Suppressor macrophage (primary cell): ENCODE measurements at places on chromosomes 12 and 14.

GRCh38 chr12:21546716-21547115 is 20.6 kb downstream of the SPX start:
- DNase-seq, result no peak

DNA sequence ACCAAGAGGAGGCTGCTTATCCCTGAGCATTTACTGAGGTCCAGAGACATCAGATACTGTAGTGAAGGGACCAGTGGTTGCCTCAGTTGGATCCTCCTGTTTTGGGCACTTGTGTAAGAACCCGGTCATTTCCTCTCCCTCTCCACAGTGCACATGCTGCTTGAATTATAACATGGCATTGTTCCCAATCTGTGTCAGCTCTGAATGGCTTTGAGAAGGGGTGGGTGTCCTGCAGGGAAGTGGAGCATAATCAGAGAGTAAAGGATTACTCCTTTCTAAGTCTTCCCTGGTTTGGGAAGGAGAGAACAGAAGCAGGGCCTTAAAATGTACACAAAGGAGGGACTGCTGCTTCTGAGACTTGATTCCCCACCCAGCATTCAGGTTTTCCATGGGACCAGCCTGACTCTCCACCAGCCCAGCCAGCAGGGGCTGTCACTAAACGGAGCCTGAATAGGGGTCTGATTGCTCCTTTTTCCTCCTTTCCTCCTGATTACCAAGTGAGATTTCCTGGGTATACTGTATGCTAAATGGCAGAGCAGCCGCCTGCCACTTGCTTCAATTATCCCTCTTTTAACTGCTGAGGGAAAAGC is 78.4 kb downstream of the NRXN3 start:
- no peak for DNase-seq

DNA sequence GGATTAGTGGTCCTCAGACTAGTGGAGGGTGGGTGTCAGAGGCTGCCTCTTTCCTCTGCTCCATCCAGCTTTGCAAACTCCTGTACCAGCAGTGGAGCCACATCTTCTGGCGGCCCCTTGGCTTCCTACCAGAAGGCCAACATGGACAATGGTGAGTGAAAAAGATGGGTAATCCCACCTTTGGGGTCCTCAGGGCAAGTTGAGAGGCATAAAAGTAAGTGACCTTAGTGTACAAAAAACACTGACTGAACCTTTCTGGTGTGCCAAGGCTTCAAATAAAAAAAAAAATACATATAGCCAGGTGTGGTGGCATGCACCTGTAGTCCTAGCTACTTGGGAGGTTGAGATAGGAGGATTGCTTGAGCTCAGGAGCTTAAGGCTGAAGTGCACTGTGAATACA is 9.2 kb upstream of the PIP4K2C start:
- no peak for DNase-seq

- no peak for DNase-seq
Measured at GRCh38 chr14:81298911-81299310, 78.2 kb upstream of the GTF2A1 start.

DNA sequence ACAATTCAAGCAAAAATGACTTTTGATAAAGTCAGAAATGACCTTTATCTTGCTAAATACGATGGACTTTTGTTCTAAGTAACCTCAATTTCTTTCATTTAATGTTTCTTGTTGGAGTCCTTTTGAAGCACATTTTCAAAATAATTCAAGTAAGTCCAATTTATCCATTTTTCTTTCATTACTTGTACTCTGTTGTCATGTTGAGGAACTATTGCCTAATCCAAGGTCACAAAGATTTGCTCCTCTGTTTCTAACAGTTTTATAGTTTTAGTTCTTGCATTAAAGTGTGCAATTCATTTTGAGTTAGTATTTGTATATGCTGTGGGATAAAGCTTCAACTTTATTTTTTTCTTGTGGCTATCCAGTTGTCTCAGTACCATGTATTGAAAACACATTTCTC is 66.7 kb downstream of the CCER1 start:
- DNase-seq, result no peak

DNA sequence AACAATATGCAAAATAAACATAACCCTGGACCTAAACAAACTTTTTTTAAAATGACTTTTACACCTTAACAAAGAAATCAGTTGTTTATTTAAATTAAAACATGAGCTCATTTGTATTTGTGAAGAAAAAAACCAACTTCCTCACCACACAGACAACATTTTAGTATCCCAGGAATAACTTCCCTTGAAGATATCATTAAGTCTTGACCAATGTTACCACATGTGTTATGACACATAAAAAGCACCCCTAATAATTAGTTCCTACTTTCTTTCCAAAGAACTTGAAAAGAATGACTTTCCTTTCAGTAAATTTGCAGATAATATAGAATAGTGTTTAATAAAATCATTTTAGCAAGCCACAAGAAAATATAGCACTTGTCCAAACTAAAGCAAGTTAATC is 42.4 kb downstream of the DUSP16 start:
- peak; percentile 10 for DNase-seq

DNA sequence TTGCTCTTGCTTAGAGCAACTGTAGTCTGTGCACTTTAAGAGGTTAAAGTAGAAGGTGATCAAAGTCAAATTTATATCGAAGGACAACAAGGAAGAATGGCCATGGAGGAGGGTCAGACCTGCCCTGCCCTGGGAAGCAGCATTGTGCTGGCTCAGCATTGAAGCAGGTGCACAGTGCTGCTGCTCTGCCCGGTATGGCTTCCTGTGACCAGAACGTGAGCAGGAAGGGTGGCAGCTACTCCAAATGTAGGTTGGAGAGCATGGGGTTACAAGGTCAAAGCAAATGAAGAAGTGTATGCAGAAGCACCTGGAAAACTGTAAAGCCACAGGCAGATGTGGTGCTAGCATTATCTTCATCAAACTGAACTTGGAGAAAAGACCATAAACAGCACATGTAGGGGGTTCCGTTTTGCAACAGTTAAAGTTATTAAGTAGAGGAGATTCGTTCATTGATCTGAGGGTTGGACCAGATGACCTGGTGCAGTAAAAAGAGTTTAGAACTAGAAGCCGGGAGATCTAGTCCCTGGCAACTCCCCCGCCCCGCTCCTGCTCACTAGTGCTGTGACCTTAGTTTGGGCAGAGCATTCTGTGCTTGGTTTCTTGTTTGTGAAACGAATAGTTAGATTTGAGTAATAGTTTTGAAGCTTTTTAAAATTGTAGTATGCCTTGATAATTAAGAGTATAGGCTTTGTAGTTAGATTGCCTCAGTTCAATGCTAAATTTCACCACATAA is 84.2 kb downstream of the SCN8A start:
- DNase-seq, result no peak

DNA sequence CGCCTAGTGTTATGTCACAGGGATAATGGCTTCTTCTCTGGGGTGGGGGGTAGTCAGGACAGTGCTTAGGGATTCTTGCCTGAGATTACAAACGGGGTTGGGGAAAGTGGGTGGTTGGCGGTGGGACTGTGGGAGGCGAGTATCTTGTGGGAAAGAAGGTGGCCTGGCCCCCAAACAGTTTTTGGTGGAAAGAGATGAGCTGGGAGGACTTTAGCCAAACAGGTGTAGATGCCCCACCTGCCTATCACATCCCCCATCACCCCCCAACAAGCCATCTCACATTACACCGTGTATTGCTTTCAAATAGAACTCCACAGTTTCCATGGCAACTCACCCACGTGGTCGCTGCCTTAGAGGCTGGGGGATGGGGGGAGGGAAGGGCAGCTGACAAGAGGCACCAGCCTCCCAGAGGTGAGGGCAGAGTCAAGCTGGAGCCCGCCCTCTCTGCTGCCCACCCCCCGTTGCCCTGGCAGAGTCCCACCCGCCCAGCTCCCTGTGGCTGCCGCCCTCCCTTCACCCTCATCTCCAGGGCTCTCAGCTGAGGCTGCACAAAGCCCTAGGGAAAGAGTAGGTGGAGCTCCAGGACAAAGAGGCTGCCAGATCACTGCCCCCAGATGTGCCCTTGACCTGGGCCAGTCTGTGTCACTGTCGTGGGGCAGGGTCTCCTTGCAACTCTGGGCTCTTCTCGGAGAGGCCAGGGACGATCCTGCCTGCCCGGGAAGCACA is 98.3 kb downstream of the LRRC74A start:
- DNase-seq, result no peak

GRCh38 chr14:37142835-37143401 is 29.5 kb downstream of the SLC25A21 start:
- no peak for DNase-seq

- DNase-seq, result no peak
Measured at GRCh38 chr12:93040367-93040766, 111.3 kb upstream of the EEA1 start.

DNA sequence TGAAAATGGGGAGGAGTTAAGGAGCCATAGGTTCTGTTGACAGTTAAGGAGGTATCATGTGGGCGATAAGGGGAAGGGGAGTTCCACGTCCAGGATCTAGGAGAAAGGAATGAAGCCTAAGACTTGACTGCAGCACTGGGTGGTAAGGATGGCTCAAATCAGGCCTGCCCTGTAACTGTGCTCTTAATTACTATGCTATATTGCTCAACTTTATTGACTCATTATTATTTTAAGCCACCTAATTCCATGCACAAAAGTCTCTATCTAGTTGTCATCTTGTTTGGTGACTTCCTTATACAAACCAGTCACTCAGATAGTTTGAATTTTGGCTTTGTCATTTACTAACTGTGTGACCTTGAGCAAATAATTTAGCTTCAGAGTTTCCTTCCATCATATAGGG is 242.1 kb upstream of the ARHGAP5 start:
- DNase-seq, result no peak

DNA sequence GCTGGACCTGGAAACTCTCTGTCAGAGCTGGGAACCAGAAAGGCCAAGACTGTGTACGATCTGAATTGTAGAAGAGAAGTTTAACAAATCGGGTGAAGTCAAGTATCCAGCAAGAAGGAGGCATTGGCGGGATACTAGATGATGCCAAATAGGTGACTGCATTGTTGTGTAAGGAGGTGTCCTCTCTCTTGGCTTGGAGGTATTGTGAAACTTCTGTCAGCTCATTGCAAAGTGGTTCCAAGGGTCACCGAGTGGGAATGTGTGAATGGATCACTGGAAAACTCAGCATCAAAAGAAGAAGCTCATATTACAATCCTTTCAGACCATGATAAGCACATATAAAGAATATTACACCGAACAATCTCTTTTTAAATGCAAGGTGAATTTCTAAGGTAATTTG is 11.7 kb downstream of the NAV3 start:
- no peak for DNase-seq

DNA sequence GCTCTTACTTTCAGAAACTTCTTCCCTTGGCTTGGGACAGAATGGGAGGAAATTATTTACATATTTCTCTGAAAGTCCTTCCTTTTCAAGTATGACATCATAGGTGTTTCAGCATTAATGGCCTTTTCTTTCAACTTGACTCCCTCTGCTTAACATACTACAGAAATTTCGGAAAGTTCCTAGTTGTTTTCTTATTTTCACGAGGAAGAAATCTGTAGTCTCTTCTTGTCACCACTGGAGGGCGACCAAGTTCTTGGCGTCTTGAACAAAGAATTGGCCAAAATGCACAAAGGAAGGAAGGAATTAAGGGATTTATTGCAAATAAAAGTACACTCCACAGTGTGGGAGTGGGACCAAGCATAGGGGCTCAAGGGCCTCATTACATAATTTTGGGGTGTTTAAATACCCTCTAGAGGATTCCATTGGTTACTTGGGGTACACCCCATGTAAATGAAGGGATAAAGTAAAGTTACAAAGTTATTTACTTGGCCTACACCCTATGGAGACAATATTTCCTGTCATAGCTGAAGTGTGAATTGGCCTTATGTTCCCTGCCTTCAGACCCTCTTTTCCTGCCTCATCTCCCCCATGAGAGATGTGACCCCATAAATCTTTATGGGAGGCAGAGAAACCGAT is 70.4 kb downstream of the RPL10L start:
- DNase-seq, result peak; percentile 56

DNA sequence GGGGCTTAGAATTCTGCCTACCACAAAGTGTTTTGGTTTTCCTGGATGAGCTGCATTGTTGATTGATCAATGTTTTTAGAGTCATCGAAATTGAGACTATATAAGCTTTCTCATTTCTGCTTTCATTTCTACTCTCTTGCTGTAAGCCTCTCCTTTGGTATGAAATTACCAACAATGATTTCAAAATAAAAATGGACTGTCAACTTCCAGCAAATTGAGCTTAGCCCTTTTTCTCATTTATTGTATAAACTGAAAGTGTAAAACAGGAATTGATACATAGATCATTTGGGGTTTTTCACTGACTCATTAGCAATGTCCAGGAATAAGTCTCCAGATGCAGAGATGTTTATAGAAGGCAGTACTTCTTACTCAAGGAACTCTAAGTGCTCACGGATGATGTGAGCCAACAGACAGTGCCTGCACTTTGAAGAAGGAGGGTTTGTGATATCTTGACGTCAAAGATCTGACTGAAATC is 20.0 kb upstream of the PCNX1 start:
- DNase-seq, result peak; percentile 76

- no peak for DNase-seq
Measured at GRCh38 chr14:69156224-69156623, 3.3 kb upstream of the DCAF5 start.
